ENCODE measurements at places on chromosomes 5 and 9.

- DNase-seq: no peak
Measured at GRCh38 chr5:132953710-132954109, 9.7 kb downstream of the AFF4 start.

DNA sequence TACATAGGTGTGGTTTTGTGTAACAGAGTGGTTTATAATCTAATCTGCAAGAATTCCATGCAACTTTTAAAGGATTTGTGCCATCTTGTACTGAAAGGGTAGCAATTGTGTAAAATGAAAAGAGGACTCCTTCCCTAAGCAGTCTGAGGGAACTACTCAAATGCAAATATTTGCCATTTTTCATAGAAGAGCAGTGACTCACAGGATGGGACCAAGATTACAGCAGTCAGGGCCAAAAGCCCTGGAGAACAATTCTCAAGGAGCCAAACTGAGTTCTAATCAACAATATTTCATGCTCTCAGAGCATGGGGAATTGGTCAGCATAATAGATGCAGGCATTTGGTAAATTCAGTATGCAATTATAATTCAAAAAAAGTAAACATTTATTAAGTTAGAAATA is 495.8 kb downstream of the CHSY3 start:
- DNase-seq: no peak

DNA sequence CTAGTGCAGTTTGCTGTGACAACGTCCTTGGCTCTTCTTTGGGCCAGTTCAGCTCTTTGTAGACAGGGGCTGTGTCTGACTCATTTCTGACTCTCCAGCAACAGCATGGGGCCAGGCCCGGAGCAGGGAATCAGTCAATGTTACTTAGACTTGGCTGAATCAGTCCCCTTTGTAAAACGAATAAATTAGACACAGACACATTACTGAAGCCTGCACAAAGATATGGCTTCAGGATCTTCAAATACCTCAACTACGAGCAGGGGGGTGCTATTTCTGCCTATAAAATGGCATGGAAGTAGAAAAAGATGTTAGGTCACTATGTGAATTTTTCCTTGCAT is 204.7 kb downstream of the TTLL11 start:
- no peak for DNase-seq

GRCh38 chr9:6502399-6502798 is 89.4 kb downstream of the UHRF2 start:
- no peak for DNase-seq

DNA sequence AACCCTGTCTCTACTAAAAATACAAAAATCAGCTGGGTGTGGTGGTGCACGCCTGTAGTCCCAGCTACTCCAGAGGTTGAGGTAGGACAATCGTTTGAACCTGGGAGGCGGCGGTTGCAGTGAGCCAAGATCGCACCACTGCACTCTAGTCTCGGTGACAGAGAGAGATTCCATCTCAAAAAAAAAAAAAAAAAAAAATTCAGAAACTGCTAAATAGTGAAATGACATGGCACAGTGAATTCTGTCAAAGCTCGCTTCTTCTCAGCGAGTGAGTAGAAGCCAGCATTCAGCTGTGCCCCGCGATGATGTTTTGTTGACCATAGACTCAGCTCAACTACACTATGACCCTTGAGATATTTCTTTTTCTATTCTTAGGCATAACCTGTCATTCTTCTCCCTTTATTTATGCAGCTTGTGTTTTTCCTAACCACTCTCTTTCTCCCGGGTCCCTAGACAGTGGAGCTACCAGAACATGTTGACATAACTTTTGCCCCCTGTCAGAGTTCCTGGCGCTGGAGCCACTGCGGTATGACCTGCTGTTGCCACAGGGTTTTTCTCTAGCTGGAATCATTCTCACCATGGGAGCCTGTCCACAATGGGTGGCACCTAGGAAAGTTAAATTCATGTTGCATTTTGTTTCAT is 13.5 kb upstream of the IQGAP2 start:
- DNase-seq: no peak

- no peak for DNase-seq
Measured at GRCh38 chr5:25713259-25713658, 1068.5 kb upstream of the CDH10 start.

DNA sequence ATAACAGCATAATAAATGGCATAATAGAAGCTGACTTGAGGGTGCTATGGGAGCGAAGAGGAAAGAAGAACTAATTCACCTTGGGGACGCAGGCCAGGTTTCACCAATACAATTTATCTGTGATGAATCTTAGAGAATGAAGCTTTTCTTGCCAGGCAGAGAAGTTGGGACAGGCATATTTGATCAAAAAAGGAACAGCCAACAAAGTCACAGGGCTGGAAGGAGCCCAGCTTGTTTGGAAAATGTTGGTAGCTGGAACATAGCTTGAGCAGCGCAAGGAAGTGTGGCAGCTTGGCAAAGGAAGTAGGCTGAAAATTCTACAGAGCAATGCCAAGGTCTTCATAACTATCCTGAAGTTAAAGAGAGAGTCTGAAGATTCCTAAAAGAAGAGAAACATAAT is 181.5 kb upstream of the OR13F1 start:
- no peak for DNase-seq

GRCh38 chr5:126138281-126138931 is 284.8 kb upstream of the GRAMD2B start:
- DNase-seq: no peak

GRCh38 chr5:1185629-1186350 is 15.6 kb upstream of the SLC6A19 start:
- DNase-seq: no peak

DNA sequence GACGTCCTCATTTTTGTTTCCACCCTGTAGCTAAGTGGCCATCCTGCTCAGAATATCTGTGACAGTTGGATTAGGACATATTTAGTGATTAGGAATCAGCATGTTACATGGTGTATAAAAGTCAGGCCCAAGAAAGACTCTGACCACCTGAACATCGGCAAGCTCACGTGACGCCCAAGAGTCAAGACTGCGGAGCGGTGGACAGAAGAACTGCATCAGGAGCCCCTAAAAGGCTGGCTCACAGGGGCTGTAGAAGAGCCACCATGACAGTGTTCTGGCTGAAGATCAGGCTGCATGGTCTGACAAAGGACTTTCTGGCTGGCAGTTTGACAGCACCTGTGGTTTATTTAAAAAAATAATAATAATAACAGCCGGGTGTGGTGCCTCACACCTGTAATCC is 185.3 kb downstream of the AUH start:
- DNase-seq: no peak

DNA sequence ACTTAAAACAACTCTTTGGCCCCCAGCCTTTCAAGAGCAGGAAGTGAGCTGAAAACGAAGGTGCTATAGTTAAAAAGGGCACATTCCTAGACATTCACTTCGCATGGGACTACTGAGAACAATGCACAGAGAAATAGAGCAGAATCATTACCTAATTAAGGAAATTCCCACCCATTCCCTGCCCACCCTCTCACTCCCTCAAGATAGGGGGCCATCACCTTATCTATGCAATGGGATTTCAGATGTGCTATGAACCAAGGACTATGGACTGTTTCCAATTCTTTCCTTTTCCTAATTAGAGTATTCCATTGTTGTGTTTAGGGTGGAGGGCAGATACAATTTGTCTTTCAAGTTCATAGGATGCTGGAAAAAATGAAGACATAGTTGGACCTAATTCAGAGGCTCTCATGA is 476.8 kb downstream of the CETN3 start:
- no peak for DNase-seq

DNA sequence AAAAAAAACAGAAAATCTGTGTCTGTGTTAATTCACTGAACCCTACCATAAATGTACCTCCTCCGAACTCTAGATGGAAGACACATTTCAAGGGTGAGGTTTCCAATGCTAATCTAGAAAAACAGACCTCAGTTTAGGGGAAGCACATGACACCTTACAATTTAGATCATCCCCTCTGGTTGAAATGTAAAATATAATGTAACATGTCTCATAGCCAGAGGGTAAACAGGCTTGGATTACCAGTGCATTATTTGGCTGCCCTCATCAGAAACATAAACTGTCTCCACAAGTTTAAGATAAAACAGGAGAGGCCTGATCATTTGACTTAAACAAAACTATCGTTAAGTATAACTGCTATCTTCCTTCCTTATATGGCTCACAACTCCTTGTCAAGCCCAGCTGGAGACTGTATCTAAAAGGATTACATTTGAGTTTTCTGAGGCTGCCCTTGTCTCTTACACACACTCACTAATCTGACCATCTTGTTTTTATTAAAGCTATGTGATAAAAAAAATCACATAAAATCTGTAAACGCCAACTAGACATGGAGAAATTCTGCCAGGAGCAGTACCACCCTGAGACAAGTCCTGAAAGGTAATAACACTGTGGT is 105.7 kb downstream of the LURAP1L start:
- DNase-seq: no peak

DNA sequence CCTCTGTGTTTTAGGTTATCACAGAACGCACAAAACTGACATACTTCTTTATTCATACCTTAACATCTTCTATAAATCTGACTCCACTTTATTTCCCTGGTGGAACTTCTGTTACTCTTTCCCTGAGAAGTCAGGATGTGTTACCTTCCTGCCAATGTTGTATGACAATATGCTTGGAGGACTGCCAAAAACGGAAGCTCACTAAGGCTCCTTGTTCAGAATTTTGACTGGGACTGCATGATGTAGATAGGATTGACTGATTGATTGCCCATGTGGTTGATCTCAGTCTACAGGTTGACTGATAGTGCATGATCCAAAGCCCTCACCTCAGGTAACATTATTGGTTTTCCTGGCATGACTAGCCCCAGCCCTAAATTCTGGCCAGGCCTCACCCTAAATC is 319.4 kb downstream of the TLR4 start:
- DNase-seq: no peak

GRCh38 chr9:69546265-69546664 is 125.9 kb downstream of the APBA1 start:
- DNase-seq: no peak

DNA sequence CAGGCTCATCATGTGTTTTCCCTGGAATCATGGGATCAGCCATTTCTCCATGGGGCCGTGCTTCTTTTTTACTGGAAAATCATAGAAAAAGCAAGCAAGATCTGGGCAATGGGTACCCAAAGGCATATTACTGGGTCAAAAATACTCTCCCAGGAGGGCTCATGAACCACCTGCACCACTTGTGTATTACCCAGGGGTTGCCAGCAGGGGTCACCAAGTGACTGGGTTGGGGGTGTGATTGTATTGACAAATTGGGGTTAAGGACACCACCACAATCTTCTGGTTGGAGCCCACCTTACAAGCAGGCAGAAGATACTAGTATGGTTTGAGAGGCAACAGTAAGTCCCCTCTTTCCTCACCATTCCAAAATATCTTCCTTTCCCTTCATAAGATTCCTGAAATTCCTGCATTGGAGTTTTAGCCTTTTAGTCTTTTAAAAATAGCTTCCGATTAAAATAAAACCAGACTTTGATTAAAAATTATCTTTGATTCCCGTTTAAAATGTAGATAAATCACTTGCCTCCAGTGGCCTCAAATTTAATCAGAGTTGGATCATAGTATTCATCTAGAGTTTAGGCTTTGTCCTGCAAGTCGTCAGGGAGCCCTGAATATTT is 603.3 kb downstream of the KIF4B start:
- DNase-seq: peak; percentile 21

GRCh38 chr9:108913391-108913790 is 20.5 kb downstream of the ELP1 start:
- no peak for DNase-seq

DNA sequence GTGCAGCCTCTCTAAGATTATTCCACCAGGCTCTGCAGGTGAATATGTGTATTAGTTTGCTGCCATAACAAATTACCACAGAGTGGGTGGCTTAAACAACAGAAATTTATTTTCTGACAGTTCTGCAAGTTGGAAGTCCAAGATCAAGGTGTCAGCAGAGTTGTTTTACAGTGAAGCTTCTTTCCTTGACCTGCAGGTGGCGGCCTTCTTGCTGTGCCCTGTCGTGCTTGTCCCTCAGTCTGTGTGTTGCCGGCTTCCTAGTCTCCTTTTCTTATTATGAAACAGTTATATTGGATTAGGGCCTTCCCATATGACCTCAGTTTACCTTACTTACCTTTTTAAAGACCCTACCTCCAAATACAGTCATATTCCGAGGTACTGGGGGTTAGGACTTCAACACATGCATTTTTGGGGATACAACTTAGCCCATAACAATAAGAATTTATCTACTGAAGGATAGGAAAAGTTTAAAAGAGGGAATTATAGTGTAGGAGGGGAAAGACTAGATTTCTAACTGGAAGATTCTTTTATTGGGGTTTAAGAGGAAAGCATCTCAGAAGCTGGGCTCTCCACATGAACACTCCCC is 97.4 kb downstream of the OSTF1 start:
- peak; percentile 28 for DNase-seq

DNA sequence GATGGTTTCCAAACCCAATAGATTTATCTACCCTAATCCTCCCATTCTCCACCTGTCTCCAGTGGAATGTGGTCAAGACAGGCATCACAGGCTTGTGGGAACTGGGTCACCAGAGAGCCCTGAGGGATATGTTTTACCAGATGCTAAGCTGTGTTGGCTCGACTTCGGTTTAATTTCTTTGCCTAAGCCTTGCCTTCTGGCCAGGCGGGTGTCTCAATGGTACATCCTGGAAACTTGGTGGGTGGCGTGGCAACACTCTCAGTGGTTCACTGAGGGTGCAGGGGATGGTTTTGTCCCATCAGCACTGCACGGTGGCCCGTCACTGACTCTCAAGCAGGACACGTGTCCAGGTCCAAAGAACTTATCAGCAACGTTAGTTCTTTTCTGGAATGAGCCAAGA is 192.2 kb downstream of the TENT4A start:
- DNase-seq: no peak

GRCh38 chr9:75228893-75229292 is 140.6 kb downstream of the OSTF1 start:
- no peak for DNase-seq

- no peak for DNase-seq
Measured at GRCh38 chr5:72692231-72692637, 124.2 kb upstream of the TNPO1 start.

- DNase-seq: no peak
Measured at GRCh38 chr9:35340046-35340445, 149.9 kb upstream of the RUSC2 start.

DNA sequence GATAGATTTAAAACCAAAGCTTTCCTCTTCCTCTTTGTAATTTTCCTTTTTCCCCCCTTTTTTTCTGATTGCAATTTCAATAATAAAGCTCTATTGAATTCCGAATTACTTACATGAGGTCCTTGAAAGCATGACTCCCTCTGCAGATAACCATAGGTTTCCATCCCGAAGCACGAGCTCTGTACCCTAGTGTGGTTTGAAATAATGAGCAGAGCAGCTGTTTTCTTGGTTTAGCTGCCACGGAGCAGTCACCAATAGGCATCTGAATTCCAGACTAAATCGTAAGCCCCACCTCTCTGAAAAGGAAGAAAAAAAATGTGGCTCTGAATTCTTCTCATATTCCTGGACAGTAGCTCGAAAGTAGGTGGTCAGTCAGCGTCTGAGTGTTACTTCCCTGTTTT is 18.5 kb upstream of the GNE start:
- DNase-seq: no peak

GRCh38 chr5:87722286-87722685 is 309.6 kb upstream of the CCNH start:
- no peak for DNase-seq

GRCh38 chr9:784202-784601 is 57.3 kb upstream of the DMRT1 start:
- DNase-seq: no peak

GRCh38 chr9:87878989-87879511 is 3.6 kb upstream of the SPATA31E1 start:
- no peak for DNase-seq

- DNase-seq: no peak
Measured at GRCh38 chr5:1172670-1173404, 28.6 kb upstream of the SLC6A19 start.

Data from effector CD4-positive, alpha-beta T cell (primary cell).